Stimulated activated CD4-positive, alpha-beta T cell treated with anti-CD3 and anti-CD28 coated beads, Interleukin-1b, Interleukin-23, amount 100 ng/mL, for 48 hours (primary cell): ENCODE measurements at places on chromosomes 2 and 18.

- DNase-seq = peak; percentile 77
These were observed 1.9 kb downstream of the CLK1 start for GRCh38 chr2:200862532-200863000.

GRCh38 chr2:20573620-20574422, 77.1 kb downstream of the HS1BP3 start:
- DNase-seq = no peak

DNA sequence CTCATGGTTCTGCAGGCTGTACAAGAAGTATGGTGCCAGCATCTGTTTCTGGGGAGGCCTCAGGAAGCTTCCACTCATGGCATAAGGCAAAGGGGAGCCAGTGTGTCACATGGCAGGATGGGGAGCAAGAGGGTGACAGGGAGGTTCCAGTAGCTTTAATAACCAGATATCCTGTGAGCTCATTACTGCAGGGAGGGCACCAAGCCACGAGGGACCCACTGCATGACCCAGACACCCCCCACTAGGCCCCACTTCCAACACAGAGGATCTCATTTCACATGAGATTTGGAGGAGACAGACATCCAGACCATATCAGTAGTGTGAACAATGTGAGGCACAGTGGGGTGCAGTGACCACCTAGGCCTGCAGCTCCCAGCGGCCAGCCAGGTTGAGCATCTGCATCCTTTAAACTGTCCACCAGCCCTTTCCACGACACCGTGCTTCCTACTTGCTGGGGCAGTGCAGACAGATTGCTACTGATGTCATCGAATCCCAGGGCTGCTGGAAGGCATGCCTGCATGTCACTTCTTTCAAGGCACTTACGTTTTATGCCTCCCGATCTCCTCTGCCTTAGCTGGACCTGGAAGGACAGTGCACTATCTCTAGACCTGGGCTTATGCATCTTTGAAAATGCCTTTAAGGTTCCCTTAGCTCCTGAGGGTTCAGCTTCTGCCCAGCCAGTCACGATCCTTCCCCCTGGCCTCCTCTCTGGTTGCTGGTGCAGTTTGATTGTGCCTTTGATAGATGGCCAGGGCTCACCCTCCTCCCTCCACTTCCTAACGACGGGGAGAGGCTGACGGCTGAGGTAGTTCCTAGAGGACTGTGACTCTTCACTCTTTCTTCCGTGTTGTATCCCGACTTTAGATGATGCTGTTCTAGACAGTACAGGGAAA, 174.3 kb downstream of the FAM210A start:
- no peak for DNase-seq

DNA sequence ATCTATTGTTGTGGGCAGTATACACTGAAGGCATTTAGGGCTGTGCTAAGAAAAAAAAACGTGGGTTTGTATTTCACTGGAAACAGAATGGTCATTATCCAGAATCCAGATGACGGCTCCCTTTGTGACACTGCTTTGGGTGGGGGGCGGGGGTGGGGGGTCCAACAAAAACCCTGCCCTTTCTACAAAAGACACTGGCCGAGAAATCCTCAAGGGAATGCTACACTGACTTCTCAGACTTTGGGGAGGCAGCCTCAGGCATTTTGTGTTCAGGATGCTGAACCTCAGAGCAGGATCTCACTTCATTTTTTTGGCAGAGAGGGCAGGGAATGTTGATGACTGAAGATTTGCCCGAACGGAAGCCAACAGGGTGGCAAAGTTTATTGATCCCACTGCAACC, 417.1 kb downstream of the HRH4 start:
- no peak for DNase-seq

DNA sequence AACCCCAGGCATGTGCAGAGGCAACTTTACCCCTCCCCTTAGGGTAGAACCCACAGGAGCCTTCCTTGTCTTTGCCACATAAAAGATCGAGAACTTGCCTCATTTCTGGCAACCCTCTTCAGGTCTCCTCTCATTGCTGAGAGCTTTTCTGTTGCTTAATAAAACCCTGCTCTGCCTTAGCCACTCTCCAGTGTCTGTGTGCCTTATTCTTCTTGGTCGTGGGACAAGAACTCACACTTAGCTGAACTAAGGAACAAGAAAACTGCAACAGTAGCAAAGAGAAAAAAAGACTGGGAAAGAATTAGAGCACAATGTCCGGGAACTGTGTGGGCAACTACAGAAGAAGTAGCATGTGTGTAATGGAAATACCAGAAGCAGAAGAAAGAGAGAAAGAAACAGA, 56.2 kb upstream of the SMIM21 start:
- no peak for DNase-seq

DNA sequence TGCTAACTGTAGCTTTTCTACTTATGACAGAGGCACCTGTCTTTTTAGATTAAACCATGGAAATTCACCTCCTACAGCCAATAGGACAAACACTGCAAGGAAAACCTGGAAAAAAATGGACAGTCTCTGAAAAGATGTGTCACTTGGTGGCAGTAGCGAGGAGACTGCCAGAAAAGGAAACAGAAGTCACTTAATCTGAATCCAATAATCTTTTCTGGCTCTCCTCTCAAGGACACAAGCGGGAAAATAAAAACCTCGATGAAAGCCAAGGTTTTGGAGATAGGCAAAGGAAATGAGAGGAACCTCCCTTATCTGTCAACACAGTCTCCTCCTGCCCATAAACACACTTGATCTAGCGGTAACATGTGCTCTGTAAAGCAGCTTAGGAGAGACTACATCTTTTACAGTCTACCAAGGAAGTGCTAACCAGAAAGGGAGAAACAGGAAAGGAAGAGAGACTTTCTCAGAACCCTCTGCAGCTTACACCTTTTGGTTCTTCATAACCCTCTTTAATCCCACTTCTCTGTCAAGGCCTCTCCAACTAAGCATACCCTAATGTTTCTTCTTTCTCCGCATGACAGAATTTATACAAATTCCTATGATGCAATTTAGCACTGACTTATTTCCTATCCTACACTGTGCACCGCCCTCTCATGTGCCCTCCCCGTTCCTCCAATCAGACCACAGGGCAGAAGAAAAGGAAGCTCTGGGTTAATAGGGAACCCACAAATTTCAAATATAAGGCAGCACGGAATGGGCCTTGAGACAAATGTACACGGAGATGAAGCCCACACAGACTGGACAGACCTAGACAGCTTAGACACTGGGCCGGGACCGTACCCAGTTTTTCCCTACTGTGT, 52.8 kb downstream of the CLASP1 start:
- no peak for DNase-seq

- DNase-seq = no peak
These were observed 38.8 kb downstream of the CENPO start for GRCh38 chr2:24832073-24832461.

GRCh38 chr2:154343282-154343681, 355.2 kb upstream of the KCNJ3 start:
- no peak for DNase-seq

DNA sequence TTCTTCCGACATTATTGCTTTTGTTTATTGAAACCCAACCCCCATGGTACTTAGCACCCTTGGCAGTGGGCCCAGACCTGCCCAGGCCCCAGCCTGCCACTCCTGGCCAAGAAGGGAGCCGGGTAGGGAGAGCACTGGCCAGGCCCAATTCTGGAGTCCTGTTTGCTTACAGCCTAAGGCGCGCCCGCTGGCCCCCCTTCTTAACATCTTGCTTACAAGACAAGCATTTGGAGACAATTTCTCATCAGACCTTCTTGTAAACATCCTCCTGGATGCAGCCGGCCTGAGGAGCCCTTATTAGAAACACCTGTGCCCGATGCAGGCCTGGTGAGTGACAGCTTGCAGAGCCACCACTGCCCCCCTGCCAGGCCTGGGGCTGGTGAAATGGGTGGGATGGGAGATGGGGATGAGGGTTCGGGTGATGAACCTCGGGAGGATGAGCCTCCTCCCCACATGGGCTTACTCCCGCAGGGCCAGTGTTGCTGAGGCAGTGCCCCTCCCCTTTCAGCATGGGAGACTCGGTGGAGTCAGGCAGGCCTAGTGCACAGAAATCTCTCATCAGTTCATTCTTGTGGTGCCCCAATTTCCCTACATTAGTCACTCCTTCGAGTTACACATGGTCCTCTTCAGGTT, 217.5 kb downstream of the CYP26B1 start:
- no peak for DNase-seq

DNA sequence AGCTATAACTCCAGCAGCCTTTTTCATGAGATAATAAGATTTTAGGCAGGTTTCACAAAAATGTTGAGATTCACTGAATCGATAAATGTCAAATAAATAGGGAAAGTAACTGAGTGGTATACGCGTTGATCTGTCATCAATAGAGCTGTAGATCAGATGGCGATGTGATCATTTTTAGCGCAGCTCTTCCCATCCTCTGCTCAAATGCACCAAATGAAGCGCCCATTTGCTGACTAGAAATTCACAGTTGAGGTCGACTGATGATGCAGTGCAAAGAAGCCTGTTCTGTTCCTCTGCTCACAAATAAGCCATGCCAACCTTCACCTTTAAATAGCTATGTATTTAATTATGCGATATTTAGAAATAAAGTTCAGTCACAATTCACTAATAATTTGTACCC, 693.5 kb downstream of the ARHGAP15 start:
- DNase-seq = no peak

GRCh38 chr18:48728204-48728833, 189.5 kb downstream of the CTIF start:
- no peak for DNase-seq

- peak; percentile 48 for DNase-seq
These were observed 60.9 kb downstream of the LDLRAD4 start for GRCh38 chr18:13279181-13280069.

GRCh38 chr2:75949385-75950030, 238.8 kb upstream of the GCFC2 start:
- no peak for DNase-seq

DNA sequence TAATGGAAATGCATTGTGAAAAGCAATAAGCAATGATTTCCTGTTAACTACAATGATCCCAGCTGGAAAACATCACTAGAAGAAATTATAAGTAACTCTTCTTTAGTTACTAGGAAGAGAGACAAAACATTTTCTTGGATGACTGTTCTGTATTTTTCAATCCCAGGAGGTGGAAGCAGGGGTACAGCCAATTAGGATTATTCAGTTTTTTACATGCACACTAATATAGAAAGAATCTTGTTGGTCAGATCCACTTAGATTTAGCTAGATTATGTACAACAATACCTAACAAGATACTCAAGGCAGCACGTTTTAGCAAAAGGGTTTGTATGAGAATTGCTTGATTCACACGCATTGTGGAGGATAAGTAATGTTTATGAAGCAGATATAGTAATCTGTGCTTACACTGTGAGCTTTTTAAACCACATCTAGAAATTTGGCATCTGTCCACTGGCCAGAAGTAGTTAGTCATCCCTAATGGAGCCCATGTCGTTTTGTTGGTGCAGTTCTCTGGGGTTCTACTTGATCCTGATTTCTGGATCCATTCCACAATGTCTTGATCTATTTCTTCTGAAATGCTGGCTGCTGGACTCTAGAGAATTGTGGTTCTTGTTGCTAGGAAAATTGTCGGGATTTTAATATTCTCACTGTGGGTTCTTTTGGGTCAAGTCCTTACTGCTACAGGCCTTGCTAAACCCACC, 199.7 kb downstream of the ADCYAP1 start:
- DNase-seq = no peak
